Activated gamma-delta T cell (primary cell): ENCODE measurements at places on chromosomes 7 and 10.
A peak's percentile ranks its signal among the peaks of the same experiment; 100 is the strongest.

DNA sequence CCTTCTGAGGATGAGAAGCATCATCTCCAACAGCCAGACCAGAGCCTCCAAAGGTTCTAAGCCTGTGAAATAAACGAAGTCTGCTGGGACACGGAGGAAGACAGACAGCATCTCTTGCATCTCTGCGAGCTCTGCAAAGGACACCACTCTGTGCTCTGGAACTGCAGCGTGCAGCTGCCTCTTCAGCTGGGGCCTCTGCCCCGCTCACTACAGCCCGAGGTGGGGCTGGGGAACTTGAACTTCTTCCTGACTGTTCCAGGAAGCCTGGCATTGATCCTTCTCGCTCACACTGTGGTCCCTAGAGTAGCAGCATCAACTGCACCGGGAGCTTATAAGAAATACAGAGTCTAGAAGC lies 163.3 kb downstream of the USP6NL start:
- no peak for DNase-seq

GRCh38 chr10:88515235-88515634 lies 67.9 kb downstream of the RNLS start:
- no peak for DNase-seq

GRCh38 chr10:17771017-17771416 lies 19.0 kb downstream of the TMEM236 start:
- DNase-seq: no peak

- peak; percentile 69 for DNase-seq
Measured at GRCh38 chr7:322111-322671, 32.2 kb downstream of the FOXL3 start.

GRCh38 chr7:24764972-24765744 lies 7.9 kb upstream of the GSDME start:
- DNase-seq: no peak

GRCh38 chr7:102891693-102892261 lies 21.0 kb upstream of the LRRC17 start:
- DNase-seq: no peak

GRCh38 chr7:26449175-26450165 lies 157.8 kb downstream of the SNX10 start:
- no peak for DNase-seq

GRCh38 chr10:116385994-116386809 lies 41.4 kb upstream of the PNLIPRP3 start:
- DNase-seq: no peak

DNA sequence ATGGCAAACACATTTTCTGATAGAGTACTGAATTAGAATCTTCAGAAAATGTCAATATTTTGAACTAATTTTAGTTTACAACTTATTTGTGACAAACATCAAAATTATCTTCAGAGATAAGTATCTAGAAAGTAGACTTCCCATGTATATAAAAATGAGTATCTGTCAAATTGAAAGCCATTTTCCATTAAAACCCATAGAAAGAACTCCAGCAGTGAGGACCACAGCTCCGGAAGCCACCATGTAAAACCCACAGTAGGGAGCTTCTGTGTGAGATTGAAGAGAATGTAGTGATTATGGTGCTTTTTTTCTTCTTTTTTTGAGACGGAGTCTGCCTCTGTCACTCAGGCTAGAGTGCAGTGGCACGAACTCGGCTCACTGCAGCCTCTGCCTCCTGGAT lies 687.0 kb downstream of the TYW1 start:
- no peak for DNase-seq

DNA sequence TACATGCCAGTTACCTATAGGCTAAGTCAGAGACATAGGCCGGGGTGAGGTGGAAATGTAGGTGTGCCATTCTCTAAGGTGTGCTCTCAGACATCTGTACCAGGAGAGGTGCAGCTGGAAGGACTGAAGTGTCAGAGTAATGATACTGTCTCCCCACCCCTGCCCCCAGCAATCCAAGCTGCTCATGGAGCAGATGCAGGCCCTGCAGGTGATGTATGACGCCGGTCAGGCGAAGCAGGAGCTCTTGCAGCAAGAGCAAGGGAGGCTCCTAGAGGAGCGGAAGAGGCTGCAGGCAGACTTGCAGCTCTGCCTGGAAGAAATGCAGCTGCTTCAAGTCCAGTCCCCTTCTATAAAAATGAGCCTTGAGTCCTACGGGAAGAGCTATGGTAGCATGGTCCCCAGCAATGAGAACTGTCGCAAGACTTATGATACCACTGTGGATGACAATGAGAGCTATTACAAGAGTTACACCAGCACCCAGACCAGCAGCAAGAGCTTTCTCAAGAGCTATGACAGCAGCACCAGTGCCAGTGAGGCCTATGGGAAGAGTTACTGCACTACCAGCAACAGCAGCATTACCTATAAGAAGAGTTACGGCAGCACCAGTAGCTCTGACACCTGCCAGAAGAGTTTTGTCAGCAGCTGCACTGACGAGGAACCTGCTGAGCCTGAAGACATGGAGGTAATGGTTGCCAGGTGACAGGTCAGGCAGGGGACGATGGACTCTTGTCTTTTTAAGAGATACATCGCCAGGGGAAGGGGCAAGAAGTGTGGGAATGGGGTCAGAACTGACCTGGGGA lies 18.4 kb upstream of the FLNC start:
- DNase-seq: no peak

GRCh38 chr7:50795253-50795652 lies 12.6 kb upstream of the GRB10 start:
- no peak for DNase-seq

DNA sequence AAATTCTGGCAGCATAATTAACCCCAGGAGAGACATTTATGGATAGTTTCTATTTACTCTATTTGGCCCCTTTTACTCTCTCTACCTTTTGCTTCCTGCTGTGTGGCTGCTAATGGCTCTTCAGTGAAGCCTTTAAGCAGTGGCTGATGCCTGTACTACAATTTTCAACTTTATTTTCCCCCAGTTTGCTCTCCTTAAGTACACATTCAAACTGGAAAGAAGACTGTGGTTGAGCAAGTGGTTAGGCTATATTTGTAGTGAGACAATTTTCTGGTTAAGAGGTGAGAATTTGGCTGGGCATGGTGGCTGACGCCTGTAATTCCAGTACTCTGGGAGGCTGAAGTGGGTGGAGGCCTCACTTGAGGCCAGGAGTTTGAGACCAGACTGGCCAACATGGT lies 8.5 kb upstream of the RSBN1L start:
- no peak for DNase-seq

DNA sequence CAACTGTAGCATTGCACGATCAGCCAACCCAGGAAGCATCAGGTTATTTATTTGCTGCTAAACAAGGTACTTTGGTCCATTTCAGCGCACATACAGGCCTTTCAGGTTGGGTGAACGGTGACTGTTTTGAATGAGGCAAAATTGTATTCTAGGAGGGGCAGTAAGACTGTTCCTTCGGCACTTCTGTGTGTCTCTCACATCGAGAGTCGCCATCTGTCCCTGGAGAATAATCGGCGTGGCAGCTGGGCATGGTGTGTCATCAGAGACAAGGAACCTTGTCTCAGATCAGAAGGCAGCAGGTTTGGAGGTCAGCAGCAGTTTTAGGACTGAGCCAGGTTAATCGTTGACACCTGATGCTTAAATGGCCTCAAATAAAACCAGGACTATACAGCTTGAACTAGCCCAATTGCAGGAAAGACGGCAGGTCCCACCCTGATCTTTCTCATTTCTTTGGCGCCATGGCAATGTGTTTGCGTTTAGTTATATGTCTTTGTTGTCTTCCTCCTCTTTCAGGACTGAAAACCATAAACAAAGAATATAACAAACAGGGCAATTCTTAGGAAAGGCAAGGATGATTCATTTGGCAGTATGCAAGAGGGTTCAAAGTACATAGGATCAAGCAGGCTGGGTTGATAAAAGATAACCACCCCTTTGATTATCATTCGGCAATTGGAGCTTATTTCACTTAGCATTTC lies 92.0 kb upstream of the PRR15 start:
- DNase-seq: no peak

DNA sequence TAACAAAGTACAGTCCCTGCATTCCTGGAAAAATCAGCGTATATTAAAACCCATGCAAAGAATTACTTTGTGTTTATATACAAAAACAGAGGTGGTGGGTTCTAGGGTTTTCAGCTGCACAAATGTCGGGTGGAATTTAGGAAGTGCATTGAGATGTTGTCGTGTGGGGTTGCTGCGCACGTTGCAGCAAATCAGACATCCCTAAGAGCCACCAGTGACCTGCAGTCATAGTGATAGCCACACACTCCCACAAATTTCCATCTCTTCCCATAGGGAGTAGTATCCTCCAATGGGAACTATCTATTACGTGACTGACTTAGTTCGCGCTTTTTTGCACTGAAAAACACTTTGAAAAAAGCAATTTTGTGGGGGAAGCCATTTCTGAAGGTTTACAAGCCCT lies 375.2 kb upstream of the GALNT17 start:
- no peak for DNase-seq

DNA sequence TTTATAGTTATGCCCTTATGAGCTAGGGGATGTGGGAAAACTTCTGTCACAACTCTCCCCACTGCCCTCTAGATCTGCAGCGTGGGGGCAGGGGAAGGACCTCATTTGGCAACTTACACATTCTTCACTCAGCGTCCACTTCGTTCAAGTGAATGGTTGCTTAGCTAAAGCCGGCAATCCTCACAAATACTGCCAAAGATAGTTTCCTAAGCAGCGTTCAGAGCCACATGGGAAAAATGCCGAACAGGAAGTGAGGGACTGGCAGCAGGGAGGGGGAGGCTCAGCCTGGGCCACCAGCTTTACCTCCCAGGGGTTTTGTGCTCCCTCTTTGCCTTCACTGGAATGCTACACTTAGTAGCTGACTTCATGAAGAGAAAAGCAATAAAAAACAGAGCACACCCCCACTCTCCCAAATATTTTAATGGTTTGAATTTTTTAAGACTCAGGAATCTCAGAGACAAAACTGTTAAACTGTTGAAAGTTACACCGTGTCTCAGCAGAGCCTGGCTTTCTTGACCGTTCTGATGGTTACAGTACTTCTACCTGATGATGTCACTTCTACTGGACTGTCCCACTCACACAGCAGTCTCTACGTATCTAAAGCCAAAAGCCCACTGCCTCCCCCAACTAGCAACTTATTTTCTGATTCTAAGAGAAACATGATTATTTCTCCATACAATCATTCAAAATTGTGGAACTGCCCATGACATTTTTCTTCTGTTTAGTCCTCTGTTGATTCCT lies 10.4 kb downstream of the GRM3 start:
- DNase-seq: no peak

- no peak for DNase-seq
Measured at GRCh38 chr10:74955796-74956195, 129.4 kb downstream of the KAT6B start.

DNA sequence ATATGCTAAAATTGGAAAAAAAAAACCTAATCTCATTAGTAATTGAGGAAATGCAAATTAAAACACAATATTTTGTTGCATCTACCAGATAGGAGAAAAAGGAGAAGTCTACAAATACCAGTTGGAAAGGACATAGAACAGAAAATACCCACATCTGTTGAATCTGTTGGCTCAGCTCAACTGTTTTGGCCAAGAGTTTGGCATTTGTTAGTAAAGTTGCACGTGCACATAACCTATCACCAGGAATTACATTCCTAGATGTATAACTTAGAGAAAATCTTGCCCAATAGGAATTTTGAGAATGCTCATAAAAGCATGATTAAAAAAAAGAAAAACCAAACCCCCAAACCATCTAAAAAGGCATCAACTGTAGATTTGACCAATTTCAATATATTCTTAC lies 282.1 kb upstream of the BMPER start:
- no peak for DNase-seq

- no peak for DNase-seq
Measured at GRCh38 chr10:126909147-126909546, 3.9 kb downstream of the DOCK1 start.

- DNase-seq: peak; percentile 44
Measured at GRCh38 chr10:96513305-96513697, 425 bp downstream of the TLL2 start.

DNA sequence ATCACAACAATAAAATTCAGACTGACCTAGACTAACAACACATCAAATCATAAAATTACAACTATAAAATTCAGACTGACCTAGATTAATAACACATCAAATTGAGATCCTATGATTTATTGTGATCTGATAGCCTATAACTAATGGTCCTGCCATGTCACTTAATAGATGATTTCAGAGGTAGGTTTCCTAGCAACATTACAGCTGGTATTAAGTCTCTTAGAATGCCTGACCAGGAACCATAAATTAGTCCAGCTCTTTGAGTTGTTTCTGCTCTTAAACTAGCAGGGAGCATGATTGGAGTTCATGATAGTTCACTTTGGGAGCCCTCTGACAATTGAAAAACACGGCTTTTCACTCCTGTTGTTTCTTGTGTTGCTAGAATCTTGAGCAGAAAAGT lies 318.9 kb downstream of the BMPER start:
- DNase-seq: no peak

DNA sequence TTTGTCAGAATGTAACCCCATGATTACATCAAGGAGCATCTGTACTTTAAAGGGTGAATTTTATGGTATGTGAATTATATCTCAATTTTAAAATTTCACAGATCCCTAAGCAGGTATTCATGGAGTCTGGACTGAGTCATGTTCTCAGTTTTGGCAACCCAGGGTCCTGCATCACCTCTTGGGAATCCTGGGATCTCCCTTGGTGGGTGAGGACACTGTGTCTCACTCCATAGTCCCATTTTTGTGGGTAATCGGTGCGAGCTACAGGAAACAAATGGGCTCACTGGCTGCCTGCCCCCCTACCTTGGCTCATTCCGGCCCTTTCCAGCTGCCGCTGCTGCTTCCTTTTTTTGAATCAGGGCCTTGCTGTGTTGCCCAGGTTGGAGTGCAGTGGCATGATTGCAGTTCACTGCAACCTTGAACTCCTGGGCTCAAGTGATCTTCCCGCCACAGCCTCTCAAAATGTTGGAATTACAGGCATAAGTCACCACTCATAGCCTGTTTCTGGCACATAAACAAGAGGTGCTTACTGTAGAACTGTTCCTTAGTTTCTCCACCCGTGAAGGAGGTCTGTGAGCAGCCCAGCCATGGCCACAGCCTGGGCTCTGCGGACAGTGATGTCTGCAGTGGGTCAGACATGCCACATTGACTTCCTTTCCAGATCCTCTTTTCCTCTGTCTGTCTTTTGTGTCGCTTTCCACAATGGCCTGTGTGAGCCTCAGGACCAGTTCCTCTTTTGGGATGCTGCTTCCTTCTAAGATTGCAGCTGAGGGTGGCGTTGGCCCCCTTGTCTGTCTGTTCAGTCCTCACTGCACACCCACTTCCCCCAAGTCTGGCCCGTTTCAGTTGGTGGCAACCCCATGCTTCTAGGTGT lies 14.5 kb downstream of the PALD1 start:
- no peak for DNase-seq

- DNase-seq: no peak
Measured at GRCh38 chr7:97179454-97180104, 62.1 kb downstream of the SDHAF3 start.

- DNase-seq: no peak
Measured at GRCh38 chr7:18126281-18126680, 98.6 kb upstream of the PRPS1L1 start.
